Hepatic stellate cell (primary cell): ENCODE measurements at places on chromosomes 12 and 14.

DNA sequence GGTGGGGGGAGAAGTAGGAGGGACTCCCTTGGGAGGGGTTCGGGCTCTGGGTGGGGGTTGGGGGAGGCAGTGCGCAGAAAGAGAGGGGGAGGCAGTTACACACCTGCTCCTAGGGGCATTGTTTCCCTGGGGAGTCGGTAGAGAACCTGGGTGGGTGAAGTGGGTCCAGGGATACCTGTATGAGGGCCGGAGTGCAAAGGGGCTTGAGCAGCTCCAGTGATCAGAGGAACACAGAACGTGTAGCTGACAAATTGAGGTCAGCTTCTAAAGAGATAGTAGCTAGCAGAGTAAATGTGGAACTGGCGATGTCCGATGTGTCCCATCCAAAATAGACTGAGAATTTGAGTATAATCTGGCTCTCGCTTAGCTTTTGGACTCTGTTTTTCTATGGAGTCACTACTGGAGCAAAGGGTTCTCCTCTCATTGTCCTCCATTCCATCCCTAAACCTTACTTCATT lies 502 bp downstream of the SMARCD1 start:
- no peak for DNase-seq

GRCh38 chr14:35385042-35385839 lies 19.3 kb downstream of the NFKBIA start:
- DNase-seq, result peak; percentile 90

- DNase-seq, result no peak
Observed at GRCh38 chr14:35331605-35332516, 39.7 kb downstream of the PSMA6 start.

GRCh38 chr12:116465856-116466255 lies 93.3 kb upstream of the MAP1LC3B2 start:
- no peak for DNase-seq

GRCh38 chr14:51653775-51654532 lies 2.2 kb downstream of the FRMD6 start:
- no peak for DNase-seq

- DNase-seq, result no peak
Observed at GRCh38 chr14:95067526-95067925, 89.8 kb downstream of the DICER1 start.

DNA sequence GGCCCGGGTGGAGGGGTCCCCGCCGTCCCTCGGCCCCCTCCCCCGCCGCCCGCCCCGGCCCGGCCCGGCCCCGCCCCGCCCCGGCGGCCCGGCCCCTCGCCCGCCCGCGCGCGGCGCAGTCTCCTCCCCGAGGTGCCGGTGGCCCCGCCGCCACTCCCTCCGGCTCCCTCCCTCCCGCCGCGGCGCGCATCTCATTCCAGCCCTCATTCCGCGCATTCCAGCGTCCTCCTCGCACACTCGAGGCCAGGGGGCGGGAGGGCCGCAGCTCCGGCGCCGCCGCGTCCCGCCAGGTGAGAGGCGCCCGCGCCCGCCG lies at the start of gene TEAD4:
TSS of gene TEAD4 (plus strand) at position 206 of the 313 bp plus-strand sequence.
- DNase-seq, result peak; percentile 96

DNA sequence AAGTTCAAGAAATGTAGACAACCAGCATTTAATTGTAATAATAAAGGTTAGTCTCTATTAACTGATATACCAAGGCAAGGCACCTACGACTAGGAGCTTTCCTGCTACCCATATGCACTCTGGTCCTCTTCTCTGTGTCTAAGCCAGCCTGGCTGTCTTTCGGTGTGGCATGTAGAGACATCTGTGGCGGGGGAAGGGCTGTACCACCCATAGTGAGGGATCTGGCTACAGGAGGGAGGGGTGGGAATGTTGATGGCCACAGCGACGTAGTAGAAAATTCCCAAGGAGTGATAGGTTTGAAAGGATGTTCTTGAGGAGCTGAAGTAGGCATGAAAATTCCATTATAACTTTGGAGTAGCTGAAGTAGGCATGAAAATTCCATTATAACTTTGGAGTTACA lies 344.2 kb downstream of the ATP23 start:
- DNase-seq, result no peak

GRCh38 chr12:116319898-116320621 lies 42.6 kb upstream of the MED13L start:
- DNase-seq, result peak; percentile 77

DNA sequence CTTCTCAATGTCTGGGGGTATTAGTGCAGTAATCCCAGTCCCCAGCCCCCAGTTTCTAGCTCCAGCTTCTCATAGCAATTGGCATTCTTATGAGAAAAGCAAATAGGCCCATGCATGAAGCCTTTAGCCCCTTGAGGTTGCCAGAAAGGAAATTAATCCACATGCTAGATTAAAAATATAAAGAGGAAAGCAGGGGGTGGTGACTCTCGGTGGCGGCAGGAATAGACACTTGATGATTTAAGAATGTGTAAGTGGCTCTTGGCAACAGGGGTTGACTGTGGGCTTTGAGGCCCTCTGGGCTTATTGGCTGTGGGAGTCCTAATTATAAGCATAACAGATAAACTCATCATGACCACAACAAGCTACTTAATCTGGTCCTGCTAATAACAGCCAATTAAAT lies 1367.3 kb upstream of the FLRT2 start:
- DNase-seq, result no peak

GRCh38 chr12:106897082-106897481 lies 58.6 kb upstream of the TMEM263 start:
- DNase-seq, result no peak

DNA sequence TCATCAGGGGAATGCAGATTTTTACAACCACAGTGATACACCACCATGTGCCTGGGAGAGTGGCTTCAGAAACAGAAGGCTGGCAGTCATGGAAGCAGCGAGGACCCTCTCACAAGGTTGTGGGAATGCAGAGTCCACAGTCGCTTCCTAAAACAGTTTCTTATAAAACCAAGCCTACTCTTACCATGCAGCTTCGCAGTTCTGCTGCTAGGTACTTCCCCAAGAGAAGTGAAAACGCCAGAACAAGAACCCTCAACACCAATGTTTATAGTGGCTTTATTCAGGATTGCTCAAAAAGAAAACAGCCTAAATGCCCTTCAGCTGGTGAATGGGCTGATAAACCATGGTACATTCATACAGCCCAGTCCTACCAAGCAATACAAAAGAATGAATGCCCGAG lies 87.2 kb downstream of the DDX51 start:
- DNase-seq, result no peak

DNA sequence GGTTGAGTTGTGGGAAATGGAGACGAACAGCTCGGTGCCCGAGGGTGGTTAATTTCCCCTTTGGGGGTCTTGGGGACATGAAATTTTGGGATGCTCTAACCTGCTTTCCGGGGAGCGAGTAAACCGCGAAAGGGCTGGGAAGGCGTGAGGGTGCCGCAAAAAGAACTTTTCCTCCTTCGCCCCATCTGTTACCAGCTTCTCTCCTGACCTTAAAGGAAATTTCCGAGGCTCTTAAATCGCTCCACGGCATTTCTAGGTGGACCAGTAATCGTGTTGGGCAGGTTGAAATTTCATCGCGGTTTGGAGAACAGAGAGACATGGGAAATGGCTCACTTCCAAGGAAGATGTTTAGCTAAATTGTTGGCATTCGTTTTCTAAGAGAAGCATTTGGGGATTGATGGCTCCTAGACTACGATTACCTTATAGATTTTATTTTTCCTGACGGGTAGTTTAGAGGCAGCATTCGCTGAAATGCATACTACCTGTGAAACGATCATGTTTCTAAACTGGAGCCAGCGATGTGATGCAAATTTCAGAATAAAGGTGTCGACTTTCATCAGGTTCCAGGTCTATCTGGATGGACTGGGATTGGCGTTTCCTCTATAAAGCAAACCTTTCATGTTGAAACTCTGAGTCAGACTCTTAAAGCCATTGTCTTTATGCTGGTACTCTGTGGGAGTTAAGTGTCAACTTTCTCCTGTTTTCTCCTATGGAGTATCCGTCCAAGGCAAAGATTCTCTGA lies 414.5 kb downstream of the PCNX1 start:
- DNase-seq, result peak; percentile 22

DNA sequence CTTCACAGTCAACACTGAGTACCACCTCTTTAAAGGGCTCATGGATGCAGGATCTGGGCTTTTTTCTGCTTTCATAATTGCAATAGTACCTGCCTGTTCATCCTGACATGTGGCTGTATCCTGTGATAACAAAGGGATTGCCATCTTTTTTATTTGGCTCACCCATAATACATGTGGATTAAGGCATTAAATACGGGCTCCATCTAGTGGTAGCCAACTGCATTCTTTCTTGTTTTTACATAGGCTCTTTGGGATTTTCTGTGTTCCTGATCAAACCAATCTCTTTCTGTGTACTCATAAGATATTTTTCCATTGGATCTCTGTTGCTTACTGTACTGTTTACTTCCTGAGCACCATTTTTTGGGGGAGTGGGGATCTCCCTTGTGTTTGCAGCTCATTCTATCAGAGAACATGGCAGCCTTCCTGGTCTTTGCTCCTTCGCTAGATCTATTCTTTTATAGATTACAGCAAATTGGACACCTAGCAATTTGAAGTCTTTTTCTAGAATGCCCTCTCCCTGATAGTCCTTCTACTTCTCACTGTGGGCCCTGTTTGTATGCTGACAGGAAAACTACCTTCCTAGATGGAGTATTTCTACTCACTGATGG lies 723.4 kb upstream of the MDGA2 start:
- peak; percentile 10 for DNase-seq

GRCh38 chr12:58537278-58537677 lies 383.0 kb downstream of the LRIG3 start:
- peak; percentile 11 for DNase-seq

DNA sequence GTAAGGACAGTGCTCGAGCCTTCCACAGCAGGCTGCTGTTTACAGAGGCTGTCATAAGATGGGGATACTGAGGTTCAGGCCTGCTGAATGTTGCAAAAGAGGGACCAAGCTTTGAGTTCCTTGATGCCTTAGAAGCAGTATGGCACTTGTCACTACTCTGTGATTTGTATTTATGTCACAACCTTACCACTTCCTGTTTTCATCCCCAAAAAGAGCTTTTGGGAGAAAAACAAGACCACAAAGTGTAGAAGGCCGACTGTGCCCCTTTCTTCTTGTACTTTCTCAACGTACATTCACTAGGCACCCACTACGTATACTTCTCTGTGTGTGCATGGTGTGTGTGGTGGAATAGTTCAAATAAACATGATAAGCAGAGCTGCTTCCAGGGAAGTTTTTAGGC lies 90.1 kb downstream of the DRAM1 start:
- no peak for DNase-seq

DNA sequence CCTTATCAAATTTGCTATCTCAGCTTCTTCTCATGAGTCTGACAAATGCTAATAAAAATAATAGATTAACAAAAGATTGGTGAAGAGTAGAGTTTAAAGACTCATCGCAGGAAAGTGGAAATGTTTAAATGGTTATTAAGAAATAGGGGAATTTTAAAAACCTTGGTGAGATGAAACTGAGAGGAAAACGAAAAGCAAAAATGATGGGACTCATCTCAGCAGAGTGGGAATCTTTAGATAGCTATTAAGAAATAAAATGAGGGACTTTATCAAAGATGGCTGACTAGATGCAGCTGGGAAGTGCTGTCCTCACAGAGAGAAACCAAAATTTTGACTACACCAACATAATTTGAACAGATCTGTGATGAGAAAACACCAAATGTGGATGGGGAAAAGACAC lies 79.2 kb upstream of the CD163 start:
- no peak for DNase-seq

DNA sequence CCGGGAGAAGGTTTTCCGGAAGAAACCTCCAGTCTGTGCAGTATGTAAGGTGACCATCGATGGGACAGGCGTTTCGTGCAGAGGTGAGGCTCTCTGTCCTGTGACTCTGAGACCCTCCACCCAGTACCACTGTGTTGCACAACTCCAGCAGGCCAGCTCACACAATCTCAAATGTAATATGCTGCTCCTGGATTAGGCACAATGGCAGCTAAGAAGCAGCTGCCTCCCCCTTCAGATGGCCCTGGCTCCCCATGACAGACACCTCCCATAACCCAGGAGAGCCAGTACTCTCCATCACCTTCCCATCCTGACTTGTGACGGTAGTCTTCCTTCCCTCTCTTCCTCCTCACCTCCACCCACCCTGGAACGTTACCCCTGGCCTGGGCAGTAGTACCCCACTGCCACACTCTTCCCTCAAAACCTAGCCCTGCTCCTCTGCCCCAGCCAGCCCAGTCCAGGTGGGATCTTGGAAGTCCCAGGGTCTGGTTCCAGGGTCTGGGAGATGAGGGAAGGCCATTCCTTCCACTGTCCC lies 2.1 kb downstream of the TNS2 start:
- DNase-seq, result no peak

DNA sequence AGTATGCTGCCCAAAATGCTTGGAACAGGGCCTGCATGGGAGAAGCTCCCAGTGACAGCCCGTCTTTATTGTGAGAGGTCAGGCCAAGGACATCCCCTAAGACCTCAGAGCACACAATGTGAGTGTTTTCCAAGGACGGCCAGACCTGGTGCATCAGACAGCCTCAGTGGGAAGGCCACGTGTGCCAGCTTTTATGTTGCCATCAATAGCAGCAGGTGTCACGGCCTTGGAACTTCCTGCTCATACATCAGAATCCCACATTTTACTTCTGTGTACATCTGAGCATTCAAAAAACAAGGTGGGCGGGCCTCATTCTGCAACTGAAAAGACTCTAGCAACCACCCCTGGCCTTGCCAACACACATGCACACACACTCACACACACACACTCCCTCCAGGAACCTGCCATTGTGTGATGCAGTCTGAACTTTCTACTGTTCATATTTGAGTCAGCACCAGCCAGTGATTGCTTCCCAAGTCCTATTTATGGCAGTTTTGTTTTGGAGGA lies 753.1 kb upstream of the TBX3 start:
- no peak for DNase-seq

GRCh38 chr14:92754966-92755365 lies 6.5 kb upstream of the LGMN start:
- DNase-seq, result no peak
